ENCODE measurements at places on chromosomes 3 and 15. TPM values are rescaled to one million over a fixed set of nuclear protein-coding genes. Genes with fewer than 3 reads are reported as not detected.

The ABCC5 gene
- total RNA-seq, result 21.0 TPM

The FBXW12 gene
- total RNA-seq, result not detected

The ELL3 gene
- total RNA-seq, result 9.0 TPM

The UBAP1L gene
- total RNA-seq, result 10.0 TPM

The NR1D2 gene
- total RNA-seq, result 26.2 TPM

Measured in breast epithelium (tissue), 4 donors.